ENCODE measurements at places on chromosomes 5 and 9.

DNA sequence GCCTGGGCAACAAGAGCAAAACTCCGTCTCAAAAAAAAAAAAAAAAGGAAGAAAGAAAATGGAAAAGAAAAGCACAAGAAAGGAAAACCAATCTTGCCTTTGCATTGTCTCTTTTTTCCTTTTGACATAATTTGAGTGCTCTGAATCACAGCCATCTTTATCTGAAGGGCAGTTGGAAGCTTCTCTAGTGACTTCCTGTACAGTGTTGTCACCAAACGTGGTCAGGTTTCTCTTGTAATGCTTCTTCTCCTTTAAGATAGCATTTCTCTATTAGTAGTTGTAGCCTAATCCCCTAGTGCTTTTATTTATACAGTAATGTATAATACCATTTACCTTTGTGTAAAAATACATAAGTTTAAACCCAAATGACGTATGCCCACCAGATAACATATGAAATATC, 18.1 kb downstream of the PRKACG start:
- DNase-seq, result no peak

GRCh38 chr5:151612689-151613427, 21.7 kb upstream of the FAT2 start:
- no peak for DNase-seq

- no peak for DNase-seq
These were observed 47.1 kb upstream of the ANGPTL2 start for GRCh38 chr9:127169575-127169883.

DNA sequence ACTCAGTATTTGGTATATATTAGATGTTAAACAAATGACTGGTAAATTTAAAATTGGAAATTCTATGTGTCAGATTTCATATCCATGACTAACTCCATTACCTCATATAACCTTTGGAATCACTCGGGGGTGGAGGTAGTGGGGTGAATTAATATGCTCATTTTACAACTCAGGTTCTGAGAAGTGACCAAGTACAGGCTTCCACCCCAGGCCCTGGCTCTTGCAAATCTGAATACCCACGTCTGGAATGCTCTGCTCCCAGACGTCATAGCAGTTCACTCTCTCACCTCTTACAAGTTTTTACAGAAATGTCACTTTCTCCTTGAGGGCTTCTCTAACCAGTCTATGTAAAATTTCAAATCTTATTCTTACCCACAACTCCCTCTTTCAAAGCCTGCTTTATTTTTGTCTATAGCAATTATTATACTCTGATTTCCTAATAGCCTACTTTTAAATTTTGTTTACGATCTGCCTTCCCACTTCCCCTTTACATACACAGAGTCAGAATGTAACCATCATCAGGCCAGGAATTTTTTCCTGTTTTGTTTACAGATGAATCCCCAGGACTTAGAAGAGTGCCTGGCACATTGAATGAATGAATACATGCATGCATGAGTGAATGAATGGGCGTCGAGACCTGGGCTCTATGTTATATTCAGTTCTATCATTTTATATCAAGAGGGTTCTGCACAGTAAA, 134.1 kb upstream of the IFNE start:
- no peak for DNase-seq

DNA sequence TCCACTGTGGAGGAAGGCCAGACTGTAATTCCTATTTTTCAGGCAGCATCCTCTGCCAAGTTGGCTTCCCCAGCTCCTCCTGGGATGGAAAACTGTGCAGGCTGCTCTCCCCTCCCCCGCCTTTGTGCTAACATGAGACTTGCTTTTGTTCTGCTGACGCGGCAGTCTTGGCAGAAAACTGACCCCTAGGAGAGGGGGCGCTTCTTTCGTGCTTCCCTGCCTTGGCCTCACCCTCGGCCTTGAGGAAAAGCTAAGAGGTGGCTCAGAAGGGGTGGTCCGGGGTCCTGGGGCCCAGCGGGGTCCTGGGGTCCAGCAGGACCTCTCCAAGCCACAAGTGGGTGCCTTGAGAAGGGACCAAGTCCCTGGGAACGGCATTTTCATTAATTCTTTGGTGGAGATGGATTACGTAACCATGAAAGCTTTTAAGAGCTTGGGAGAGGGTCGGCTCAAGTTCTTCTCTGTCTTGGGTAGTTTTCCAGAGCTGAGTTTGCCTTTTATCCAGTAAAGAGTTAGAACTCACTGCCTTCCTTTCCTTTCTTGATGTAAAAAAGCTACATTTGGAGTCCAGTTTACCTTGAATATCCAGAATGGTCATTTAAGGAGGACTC, 51.0 kb downstream of the SH3PXD2B start:
- DNase-seq, result no peak

DNA sequence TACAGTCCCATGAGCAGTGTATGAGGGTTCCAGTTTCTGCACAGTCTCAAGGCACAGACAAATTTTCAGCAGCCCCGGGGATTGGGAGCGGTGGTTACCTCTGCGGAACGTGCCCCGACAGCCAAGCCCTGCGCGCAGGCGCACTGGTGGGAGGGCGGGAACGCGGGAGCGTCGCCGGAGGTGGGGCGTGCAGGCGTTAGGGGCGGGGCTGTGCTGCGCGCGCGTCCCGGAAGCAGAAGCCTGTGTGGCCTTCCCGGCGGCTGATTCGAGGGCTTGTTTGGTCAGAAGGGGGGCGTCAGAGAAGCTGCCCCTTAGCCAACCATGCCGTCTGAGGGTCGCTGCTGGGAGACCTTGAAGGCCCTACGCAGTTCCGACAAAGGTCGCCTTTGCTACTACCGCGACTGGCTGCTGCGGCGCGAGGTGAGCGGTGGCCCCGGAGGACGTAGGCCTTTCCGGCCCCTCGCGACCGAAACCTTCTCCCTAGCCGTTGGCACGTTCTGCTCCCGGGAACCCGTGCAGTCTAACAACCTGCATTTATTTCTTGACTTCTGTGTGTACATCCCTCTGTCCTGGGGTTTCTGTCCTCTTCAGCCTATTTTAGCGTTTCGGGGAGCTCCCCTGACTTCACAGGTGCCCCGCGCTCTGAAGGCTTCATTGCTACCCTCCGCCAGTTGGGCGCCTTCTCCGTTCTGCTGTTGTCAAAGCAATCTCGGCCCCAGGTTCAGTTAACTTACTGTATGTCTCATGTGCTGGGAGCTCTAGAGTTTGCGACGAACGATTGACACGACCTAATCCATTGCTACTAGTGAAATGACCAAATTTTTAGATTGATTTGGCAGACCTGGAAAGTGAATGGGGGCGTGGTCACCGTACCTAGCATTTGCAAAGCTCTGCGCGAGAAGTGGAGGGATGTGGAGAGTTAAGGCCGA, at the start of gene GLE1:
Gene GLE1 (plus strand): TSS at position 235 of the 929 bp plus-strand sequence. CDS start 87 bp downstream, at position 322.
- DNase-seq, result peak; percentile 98

- DNase-seq, result no peak
These were observed 169.7 kb downstream of the DTWD2 start for GRCh38 chr5:118818604-118819003.

- DNase-seq, result no peak
These were observed 1.0 kb downstream of the NAIF1 start for GRCh38 chr9:128065907-128066712.

GRCh38 chr9:129716091-129716490, 36.8 kb downstream of the PTGES start:
- DNase-seq, result no peak

- no peak for DNase-seq
These were observed 58.4 kb downstream of the ARL15 start for GRCh38 chr5:54251981-54252380.

GRCh38 chr5:168329302-168329701, 37.9 kb downstream of the WWC1 start:
- DNase-seq, result no peak

DNA sequence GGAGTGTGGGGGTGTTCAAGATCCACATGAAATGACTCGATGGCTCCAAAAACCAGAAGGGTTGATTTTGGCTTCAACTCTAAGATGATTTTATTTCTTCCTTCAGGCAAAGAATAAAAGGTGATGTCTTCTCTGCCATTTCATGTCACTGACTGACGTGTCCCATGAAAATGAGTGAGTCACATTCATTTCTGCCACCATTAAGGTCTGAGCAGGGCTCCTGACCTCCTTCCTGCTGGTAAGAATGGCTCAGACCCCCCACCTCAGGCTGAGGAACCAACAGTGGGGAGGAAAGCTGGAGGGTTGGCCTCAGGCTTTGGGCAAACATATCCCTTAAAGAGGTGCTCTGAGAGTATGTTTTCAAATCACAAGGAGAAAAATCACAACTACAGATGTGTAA, 53.9 kb upstream of the ZNF354A start:
- DNase-seq, result no peak

- DNase-seq, result no peak
These were observed 1.4 kb downstream of the SUSD1 start for GRCh38 chr9:112173489-112174221.
